Naive B cell (primary cell): ENCODE measurements at places on chromosomes 4 and X. TPM values are rescaled to one million over a fixed set of nuclear protein-coding genes. Genes with fewer than 3 reads are reported as not detected.

DNA sequence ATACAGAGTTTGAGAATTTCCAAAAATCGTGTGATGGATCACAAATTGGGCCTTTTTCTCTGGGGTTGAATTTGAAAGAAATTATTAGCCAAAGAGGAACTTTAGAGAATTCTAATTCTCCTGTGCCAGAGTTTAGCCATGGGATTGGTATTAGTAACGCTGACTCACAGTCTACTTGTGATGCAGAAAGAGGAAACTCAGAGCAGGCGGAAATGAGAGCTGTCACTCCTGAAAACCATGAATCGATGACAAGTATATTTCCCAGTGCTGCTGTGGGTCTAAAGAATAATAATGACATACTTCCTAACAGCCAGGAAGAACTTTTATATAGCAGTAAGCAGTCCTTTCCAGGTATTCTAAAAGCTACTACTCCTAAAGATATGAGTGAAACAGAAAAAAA is 64.9 kb downstream of the N4BP2 start:
- H3K4me3 ChIP-seq, result no peak overlapping the region
- H3K27me3 ChIP-seq, result no peaks in the 10 kb centered on the region
- H3K4me1 ChIP-seq, result peaks cover 7% of the 10 kb centered on the region

DNA sequence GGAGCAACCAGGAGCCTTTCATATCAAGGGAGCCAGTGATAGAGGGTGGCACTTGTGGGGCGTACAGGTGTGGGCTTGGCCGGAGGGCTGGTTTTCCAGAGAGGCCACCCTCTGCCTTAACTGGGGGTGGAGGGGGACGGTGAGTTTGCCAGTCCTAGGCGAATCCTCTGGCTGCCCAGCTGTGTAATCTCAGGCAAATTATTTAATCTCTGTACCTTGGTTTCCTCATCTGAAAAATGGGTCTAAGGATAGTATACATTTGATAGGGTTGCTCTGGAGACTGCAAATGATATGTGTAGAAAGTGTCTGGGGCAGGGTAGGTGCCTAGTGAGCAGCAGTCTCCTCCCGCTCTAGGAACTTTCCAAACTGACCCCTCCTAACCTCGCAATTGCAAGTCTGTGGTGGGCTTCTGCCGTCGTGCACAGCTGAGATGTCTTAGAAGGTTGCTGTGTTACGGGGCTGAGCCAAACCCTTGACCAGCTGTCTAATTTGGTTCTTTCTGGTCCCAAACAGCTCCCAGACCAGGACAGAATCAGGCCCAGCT is 3.8 kb upstream of the CXCR3 start:
- no peak overlapping the region for H3K4me3 ChIP-seq
- DNase-seq, result no peak
- no peaks in the 10 kb centered on the region for H3K36me3 ChIP-seq
- H3K27me3 ChIP-seq, result no peaks in the 10 kb centered on the region
- peaks cover 41% of the 10 kb centered on the region for H3K4me1 ChIP-seq

DNA sequence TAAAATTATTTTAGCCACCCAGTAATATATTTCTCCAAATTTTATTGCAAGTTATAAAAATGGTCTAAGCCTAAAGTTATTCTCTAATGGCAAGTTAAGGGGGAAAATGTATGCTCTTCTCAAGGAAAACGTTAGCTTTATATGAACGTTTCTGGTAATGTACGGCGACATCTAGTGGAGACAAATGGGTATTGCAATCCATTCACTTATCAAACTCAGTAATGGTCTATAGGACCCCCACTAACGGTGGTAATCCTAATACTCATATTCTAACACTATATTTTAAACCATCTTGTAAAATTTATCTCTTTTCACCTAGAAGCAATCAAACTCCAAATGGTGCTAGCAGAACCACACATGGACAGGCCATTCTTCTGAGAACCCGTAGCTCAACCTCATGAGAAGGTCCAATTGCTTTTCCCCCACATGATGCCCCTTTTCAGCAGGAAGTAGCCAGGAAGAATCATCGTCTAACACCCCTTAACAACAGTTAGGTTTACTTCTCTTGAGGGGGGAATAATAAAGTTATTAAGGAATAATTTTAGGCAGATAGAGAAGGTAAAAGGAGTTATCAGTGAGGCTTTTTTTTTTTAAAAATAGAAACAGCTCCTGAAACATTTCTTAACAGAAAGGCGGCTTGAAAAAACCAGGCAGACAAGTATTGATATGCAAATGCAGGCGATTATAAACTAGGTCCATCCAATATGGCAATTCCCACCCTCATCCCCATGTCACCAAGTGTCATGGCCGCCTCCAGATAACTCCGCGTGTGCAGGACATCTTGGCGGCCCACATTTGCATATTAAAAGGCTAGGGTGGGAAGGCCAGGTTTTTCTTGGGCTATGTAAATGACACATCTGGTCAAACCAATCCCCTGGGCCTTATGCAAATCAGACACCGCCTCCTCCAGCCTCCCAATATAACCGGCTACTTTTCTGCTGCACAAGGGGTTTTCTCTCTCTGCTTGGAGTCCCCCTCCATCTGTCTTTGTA is 35.0 kb downstream of the NUDT11 start:
- H3K36me3 ChIP-seq, result no peaks in the 10 kb centered on the region
- no peak overlapping the region for H3K27ac ChIP-seq
- no peaks in the 10 kb centered on the region for H3K4me1 ChIP-seq
- H3K4me3 ChIP-seq, result no peak overlapping the region

DNA sequence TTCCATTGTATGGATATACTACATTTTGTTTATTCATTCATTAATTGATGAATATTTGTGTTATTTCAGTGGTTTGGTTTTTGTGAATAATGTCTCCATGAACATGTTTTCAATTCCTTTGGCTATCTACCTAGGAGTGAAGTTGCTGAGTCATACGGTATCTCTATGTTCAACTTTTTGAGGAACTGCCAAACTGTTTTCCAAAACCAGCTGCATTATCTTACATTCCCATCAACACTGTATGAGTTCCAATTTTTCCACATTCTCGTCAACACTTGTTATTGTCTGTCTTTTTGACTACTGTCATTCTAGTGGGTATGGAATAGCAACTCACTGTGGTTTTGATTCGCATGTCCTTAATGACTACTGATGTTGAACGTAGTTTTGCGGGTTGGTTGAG is 388.6 kb upstream of the MAGEB2 start:
- H3K27me3 ChIP-seq, result no peaks in the 10 kb centered on the region
- H3K4me1 ChIP-seq, result no peaks in the 10 kb centered on the region
- no peak overlapping the region for H3K4me3 ChIP-seq
- H3K36me3 ChIP-seq, result no peaks in the 10 kb centered on the region

DNA sequence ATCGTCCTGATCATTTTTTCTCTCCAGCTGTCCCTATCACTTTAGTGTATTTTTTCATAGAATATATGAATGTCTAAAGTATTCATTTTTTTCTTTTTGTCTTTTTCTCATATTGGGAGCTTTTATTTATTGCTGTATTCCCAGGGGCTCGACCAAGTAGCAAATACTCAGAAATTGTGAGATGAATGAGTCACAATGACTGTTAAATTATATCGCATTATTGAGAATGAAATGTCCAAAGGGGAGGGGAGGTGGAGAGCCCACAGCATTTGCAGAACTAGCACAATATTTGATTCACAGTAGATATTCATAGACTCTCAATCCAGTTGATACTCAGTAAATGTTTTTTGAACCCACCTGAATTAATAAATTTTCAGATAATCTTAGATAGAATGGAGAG is 543.6 kb upstream of the FAM241A start:
- no peaks in the 10 kb centered on the region for H3K36me3 ChIP-seq
- no peak overlapping the region for H3K27ac ChIP-seq
- peaks cover 4% of the 10 kb centered on the region for H3K27me3 ChIP-seq

DNA sequence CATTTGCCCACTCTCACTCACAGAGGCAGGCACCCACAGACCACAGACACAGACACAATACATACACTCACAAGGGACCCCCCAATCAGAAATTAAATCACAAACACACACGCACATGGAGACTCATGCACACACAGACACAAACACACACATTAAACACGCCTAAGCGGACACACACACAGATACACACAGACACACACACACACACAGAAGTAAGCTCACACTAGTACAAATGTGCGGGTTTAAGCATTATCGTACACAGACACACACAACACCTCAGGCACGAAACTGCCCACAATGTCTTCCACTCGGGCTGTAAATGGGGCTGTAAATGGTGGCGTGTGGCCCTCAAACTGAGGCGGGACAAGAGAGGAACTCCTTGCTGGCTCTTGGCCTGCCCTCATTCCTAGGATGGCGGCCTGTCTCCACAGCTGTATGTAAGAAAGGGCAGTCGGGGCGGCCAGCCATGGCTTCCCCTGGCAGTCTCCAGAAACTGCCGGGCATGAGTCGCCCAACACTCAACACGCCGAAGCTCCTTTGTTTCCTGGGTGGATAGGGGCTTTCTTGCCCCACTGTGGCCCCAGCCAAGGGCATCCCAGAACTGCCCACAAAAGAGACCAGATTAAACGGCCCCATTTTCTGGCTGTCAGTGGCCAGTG is 53.9 kb downstream of the NBDY start:
- H3K27me3 ChIP-seq, result no peaks in the 10 kb centered on the region
- peak overlapping the region; percentile 96 for H3K27ac ChIP-seq
- H3K4me3 ChIP-seq, result peak overlapping the region; percentile 94

DNA sequence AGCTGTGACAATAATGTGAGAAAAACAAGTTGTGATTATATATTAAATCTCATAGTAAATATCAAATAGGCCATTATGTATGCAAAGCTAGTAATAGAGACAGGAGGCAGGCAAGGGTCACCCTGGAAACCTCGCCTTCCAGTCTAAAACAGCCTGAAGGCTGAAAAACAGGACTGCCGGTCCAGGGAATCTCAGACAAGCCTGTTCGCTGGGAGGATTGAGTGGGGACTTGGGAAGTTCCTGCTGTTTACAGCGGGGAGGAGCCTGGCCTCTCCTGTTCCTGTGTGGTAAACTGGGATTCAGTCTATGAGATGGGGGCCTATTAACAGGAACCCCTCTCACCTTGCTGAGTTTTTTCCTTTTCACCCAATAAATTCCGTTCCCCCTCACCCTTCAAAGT is 2317.3 kb downstream of the PCDH7 start:
- H3K36me3 ChIP-seq, result no peaks in the 10 kb centered on the region
- H3K27ac ChIP-seq, result no peak overlapping the region
- DNase-seq, result no peak
- no peaks in the 10 kb centered on the region for H3K27me3 ChIP-seq
- H3K4me3 ChIP-seq, result no peak overlapping the region

- H3K27me3 ChIP-seq, result no peaks in the 10 kb centered on the region
- peaks cover 59% of the 10 kb centered on the region for H3K4me1 ChIP-seq
- peaks cover 11% of the 10 kb centered on the region for H3K36me3 ChIP-seq
- peak overlapping the region; percentile 75 for H3K4me3 ChIP-seq
These were observed 35.5 kb downstream of the TBC1D9 start for GRCh38 chr4:140720387-140721304.

DNA sequence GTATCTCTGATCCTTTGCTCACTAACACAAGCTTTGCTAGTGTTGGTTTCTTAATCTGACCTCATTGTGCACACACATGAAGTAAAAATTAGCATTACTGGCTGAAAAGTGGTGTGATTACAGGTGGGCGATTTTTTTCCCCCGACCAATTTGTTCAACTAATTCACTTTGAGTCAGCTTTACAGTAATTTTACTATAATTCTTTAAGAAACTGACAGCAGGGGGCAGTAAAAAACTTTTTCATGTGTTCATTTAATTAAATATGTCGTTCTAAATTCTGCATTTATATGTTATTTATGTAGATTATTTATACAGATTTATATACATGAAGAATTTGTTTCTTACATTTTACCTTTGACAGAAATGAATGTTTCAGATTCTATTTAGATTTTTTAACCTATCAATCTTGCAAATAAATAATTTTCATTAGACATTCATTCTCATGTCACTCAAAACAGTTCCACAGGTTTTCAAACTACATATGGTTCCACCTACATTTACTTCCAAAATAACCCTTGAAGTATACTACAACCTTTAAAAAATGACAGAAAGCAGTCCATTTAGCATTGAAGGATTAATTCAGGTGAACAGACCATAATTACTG is 17.5 kb downstream of the PALLD start:
- no peak for DNase-seq
- H3K4me3 ChIP-seq, result no peak overlapping the region
- no peaks in the 10 kb centered on the region for H3K4me1 ChIP-seq
- peaks cover 10% of the 10 kb centered on the region for H3K27me3 ChIP-seq

- peak overlapping the region; percentile 72 for H3K27ac ChIP-seq
- H3K4me1 ChIP-seq, result peaks cover 22% of the 10 kb centered on the region
- no peaks in the 10 kb centered on the region for H3K36me3 ChIP-seq
These were observed 9.3 kb upstream of the SH3TC1 start for GRCh38 chr4:8189551-8190466.

GRCh38 chr4:176806778-176807375 is 14.2 kb upstream of the VEGFC start:
- H3K27ac ChIP-seq, result no peak overlapping the region
- H3K4me3 ChIP-seq, result no peak overlapping the region
- DNase-seq, result no peak
- no peaks in the 10 kb centered on the region for H3K27me3 ChIP-seq
- no peaks in the 10 kb centered on the region for H3K36me3 ChIP-seq

- peaks cover 6% of the 10 kb centered on the region for H3K36me3 ChIP-seq
- peak; percentile 20 for DNase-seq
- peaks cover 9% of the 10 kb centered on the region for H3K27me3 ChIP-seq
- no peak overlapping the region for H3K4me3 ChIP-seq
- no peak overlapping the region for H3K27ac ChIP-seq
These were observed 5.1 kb downstream of the EFNB1 start for GRCh38 chrX:68833855-68834331.

GRCh38 chrX:137575596-137576255 is 9.8 kb downstream of the ZIC3 start:
- H3K4me1 ChIP-seq, result no peaks in the 10 kb centered on the region
- peaks cover 36% of the 10 kb centered on the region for H3K27me3 ChIP-seq
- no peak for DNase-seq
- no peak overlapping the region for H3K27ac ChIP-seq
- no peak overlapping the region for H3K4me3 ChIP-seq
- no peaks in the 10 kb centered on the region for H3K36me3 ChIP-seq

The HSFX4 gene
- polyA plus RNA-seq, result not detected

The CA5B gene
- polyA plus RNA-seq, result 58.0 TPM

The NDP gene
- polyA plus RNA-seq, result not detected

The AKAP4 gene
- not detected for polyA plus RNA-seq

The KLHL13 gene
- not detected for polyA plus RNA-seq

The ASB11 gene
- polyA plus RNA-seq, result not detected

The CDX4 gene
- polyA plus RNA-seq, result not detected

The CT45A6 gene
- polyA plus RNA-seq, result not detected
